LHCN-M2 (cell line): ENCODE measurements at places on chromosomes 5 and 9. TPM values are rescaled to one million over a fixed set of nuclear protein-coding genes. Genes with fewer than 3 reads are reported as not detected.
A peak's percentile ranks its signal among the peaks of the same experiment; 100 is the strongest.

DNA sequence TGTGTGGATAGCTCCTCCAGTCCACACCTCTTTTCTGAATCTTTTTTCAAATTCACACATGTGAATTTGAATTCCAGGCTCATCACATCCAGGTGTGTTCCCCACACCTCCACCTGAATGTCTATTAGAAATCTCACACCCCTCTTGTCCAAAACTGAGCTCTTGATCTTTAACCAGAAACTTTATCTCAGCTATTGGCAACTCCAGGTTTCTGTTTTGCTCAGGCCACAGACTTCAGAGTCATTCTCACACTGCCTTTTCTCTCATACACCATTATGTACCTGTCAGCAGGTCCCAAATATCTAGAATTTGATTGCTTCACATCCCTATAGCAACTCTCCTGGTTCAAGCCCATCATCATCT lies 11.6 kb downstream of the NIPSNAP3B start:
- no peak for DNase-seq

DNA sequence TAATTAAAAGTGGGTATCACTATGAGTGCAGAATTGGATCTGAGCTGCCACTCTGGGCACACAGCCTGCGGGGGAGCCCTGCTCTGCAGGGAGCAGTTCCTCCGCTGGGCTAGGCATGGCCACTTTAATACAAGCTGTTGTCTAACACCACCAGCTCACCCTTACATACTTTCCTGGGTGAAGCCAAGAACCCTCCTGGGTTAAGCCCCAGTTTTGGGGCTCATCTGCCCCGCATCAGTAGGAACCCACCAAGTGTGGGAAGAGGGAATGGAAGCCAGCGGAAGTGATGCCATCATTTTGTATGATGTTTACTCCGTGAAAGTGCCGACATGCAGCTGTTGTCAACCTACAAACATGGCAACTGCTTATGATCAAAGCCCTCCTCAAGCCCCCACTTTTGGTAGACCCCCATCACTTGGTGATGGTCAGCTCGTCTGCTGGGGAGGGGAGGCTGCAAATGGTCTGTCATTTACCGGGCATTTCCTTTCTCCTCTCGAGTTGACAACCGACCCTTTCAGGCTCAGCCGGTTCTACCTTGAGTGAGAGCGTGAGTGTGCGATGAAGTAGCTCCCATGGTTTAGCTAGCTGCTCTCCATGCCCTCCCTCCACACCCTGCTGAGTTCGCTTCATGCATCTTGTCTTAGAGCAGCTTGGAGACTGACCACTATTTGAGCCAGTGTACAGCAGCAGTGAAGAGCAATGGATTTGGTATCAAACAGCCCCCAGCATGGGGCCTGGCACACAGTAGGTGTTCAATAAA lies 95.3 kb upstream of the IER5L start:
- no peak for DNase-seq

DNA sequence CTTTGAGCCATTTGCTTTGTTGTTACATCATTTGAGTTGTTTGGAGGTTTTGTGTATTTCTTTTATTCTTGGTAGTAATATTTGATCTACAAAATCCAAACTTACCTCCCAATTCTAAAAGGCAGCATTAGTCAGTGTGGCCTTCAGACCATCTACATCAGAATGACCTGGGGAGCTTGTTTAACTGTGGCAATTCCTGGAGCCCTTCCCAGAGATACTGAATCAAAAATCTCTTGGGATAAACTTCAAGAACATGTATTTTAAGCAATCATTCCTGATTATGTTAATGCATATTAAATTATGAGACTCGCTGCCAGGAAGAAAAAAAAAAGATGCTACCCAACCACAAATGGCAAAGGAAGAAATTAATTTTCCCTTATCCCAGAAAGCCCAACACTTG lies 268.9 kb upstream of the PDE4D start:
- DNase-seq: no peak

DNA sequence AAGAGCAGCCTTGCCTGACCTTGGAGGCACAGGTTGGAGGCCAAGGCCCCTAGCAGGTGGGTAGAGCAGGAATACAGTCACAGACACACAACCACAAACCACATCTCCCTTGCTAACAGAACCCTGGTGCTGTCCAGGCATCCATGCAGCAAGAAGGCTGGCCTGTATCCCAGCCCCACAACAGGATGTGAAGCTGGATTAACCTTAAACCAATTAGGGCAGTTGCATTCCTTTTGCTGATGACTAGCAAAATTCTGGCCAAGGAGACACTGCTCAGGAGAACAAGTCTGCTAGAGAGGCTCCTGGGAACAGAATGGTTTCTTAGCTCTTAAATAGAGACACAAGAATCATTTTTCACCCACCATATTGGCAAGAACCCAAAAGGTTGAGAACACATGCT lies 97.8 kb downstream of the C5orf15 start:
- DNase-seq: peak; percentile 69

DNA sequence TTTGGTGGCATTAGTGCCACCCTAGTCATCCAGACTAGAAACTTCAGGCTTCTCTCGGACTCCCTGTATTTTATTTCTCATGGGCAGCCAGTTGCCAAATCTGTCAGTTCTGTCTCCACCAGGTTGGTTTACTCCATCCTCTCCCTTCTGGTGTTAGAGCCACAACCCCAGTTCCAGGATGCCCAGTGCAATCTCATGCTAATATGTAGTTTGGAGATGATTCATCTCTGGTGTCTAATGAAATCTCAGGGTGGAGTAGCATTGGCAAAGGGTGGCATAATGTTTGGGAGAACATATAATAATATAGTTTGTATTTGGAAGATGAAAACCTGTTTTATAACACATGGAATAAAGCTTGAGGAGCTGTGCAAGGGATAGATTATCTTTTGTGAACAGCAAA lies 30.2 kb downstream of the SLC46A2 start:
- no peak for DNase-seq

GRCh38 chr5:73256862-73257261 lies 83.9 kb downstream of the TMEM174 start:
- no peak for DNase-seq

DNA sequence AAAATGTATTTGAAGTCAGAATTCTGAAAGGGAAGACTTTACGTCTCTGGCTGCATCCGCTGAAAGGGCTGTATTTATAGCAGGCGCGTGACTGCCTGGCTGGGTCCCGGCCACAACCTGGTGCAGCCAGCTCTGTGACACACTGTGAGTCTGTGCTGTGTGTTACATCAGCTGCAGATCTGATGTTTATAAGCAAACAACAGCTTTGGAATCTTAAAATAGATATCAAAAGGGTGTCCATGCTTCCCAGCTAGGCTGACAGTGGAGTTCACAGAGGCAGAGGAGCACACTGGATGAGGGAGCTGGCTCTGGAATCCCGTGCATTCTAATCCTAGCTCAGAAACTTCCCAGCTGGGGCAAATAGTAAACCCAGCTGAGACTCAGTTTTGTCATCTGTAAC lies 433.4 kb upstream of the BRINP1 start:
- DNase-seq: no peak

GRCh38 chr9:966870-967269 lies 9.6 kb upstream of the DMRT3 start:
- DNase-seq: no peak

The ACTL7B gene
- not detected in 2 replicates for total RNA-seq

The PAPPA gene
- 3.0 and 4.7 TPM in 2 replicates for total RNA-seq

The S1PR3 gene
- 3.2 and 3.5 TPM in 2 replicates for total RNA-seq

The GADD45G gene
- 0.92 TPM in 1 of 2 replicates, not detected in the other for total RNA-seq
